Stomach (tissue), 19 donors: ENCODE measurements at places on chromosomes 16 and 17. TPM values are rescaled to one million over a fixed set of nuclear protein-coding genes. Genes with fewer than 3 reads are reported as not detected.

NPIPA2 gene
- polyA plus RNA-seq, result 2.1 TPM

CACNG5 gene
- not detected for polyA plus RNA-seq

DNA sequence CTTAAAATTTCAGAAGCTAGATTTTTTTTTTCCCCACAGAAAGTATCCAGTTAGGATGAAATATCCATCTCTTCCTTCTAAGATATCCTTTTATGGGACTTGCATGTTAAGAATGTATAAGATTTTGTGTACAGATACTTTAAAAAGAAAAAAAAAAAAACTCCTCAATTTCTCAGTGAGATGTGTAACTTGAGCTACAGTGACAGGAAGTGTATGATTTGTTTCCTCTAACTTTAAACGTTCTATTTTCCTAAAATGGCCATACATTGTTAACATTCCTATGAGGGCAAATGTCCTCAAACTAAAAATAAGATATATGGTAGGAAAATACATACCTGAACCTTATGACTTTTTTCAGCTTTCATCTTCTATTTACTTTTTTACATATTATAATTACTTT, 8.9 kb downstream of the FBXO47 start:
- DNase-seq, result no peak

- no peak for DNase-seq
Measured at GRCh38 chr16:19132255-19132654, 18.5 kb downstream of the ITPRIPL2 start.

DNA sequence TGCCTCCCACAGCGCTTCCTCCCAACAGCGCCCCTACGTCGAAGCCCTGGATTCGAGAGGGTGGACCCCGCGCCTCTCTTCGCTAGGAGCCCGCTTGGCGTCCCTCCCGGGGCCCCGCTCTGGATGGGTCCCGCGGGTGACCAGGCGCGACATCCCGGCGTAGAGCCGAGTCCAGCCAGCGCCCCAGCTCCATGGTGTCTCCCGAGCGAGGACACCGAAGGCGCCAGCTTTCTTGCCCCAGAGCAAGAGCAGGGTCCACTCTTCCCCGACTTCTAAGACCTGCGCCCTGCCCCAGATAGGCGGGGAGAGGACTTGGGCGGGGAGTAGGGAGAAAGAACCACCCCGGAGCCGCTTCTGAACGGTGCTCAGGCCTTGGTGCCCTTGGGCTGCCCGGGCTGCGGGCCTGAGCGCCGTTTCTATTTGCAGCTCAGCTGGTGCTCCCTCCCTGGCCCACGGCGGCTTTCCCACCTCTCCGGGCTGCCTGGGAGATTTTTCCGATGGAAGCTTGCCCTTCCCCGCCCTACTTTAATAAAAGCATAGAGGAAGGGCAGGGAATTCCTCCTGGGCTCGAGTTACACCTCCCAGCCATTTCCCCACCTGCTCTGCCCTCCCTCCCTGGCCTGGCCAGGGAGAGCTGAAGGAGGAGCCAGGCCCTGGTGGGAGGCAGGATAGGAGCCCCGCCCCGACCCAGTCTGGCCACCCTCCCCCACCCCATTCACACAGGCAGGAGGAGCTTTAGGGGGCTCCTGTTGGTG, 1.8 kb downstream of the MMP15 start:
- peak; percentile 85 for DNase-seq
